ENCODE measurements at places on chromosomes 13 and 19.

- no peak for DNase-seq
Measured at GRCh38 chr19:40528078-40528477, 48.6 kb upstream of the SHKBP1 start.

DNA sequence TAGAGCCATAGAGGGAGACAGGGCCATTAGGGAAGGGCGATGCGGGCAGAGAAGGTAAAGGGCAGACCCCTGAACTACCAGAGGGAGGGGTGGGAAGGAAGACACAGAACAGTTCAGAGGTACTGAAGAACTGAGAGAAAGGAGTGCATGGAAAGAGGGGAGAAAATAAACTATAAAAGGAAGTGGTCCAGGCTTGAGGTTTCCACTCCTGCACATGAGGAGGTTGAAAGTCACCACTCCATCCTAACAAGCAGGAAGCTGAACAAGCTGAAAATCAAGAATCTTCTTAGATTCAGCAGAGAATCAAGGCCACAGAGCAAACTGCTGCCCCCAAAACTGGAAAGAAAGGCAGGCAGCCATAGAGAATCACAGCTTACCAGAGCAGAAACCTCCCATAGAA lies 45.1 kb downstream of the MIPEP start:
- no peak for DNase-seq

GRCh38 chr19:8370176-8371010 lies 6.4 kb downstream of the ANGPTL4 start:
- DNase-seq = no peak

GRCh38 chr19:16441661-16442162 lies 30.1 kb downstream of the EPS15L1 start:
- no peak for DNase-seq

GRCh38 chr19:18633321-18633720 lies 3.5 kb upstream of the KLHL26 start:
- DNase-seq = no peak

GRCh38 chr13:45847554-45848224 lies 3.9 kb downstream of the SIAH3 start:
- DNase-seq = no peak

GRCh38 chr13:98542568-98543377 lies 34.1 kb downstream of the STK24 start:
- DNase-seq = no peak

GRCh38 chr13:49220856-49221589 lies 885 bp downstream of the MLNR start:
- no peak for DNase-seq

DNA sequence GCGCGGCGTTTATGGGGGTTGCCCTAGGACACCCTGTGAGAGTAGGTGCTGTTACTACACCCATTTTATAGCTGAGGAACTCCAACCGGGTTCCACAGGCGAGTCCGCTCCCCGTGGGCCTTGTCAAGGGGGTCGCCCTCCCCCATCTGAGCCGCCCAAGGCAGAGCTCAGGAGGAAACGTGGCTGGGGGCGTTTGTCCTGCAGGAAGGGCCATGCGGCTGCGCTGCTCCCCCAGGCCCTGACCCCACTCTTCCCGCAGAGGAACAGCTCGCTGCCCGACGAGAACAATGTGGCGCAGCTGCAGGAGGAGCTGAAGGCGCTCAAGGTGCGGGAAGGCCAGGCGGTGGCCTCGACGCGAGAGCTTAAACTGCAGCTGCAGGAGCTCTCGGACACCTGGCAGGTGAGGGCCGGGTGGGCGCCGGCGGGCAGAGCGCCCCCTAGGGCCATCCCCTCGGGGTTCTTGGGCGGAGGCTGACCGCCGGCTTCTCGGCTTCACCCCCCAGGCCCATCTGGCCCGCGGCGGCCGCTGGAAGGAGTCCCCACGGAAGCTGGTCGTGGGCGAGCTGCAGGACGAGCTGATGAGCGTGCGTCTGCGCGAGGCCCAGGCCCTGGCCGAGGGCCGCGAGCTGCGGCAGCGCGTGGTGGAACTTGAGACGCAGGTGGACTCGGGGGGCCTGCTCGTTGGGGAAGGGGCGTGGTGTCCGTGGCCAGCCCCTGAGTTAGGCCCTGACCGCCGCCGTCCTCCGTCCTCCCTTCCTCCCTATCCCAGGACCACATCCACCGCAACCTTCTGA lies 12.4 kb downstream of the PRR36 start:
- no peak for DNase-seq

DNA sequence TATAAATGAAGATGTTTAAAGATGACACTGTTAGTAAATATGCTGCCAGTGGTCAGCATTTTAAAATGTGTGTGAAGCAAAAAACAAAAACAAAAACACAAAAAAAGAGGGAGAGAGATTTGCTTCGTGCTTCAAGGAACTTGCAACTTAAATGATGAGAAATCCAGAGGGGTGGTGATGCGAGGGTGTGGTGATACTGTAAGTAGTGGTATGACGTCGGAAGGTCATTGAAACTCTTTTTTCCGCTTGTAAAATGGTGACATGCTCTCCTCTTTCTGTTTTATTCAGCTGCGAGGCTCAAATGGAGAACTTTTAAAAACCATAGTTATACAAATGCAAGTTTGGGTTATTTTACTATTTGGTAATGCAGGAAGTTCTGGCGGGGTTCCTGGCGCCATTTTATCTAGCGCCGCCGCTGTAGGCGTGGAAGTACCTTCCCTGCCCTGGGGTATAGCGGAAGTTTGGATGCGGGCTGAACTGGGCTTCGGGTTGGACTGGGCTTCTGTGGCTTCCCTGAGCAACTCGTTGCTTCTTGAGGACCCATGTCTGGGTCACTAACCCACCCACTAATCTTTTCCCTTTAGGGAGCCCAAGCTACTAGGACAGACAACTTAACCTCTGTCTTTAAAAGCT lies 34.8 kb downstream of the DGKH start:
- no peak for DNase-seq

- no peak for DNase-seq
Measured at GRCh38 chr13:89584058-89584620, 1763.3 kb upstream of the MIR17HG start.

- no peak for DNase-seq
Measured at GRCh38 chr13:29522044-29522685, 73.3 kb downstream of the SLC7A1 start.

DNA sequence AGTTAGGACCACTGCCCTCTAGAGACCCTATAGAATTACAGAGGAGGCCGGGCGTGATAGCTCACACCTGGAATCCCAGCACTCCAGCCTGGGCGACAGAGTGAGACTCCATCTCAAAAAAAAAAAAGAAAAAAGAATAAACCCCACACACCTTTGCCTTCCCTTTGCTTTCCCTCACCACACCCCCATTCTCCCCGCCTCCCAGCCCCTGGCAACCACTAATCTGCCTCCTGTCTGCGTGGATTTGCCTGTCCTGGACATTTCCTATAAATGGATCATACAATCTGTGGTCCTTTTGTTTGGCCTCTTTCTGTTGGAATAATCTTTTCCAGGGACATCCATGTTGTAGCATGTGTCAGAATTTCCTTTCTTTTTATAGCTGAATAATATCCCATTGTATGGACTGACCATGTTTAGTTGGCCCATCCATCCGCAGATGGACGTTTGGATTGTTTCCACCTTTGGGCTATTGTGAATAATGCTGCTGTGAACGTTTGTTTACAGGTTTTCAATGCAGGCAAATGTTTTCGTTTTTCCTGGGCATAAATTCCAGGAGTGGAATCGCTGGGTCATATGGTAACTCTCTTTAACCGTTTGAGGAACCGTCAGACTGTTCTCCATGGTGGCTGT lies 15.3 kb downstream of the NACC1 start:
- DNase-seq = no peak

- no peak for DNase-seq
Measured at GRCh38 chr19:13887018-13887436, 10.1 kb downstream of the NANOS3 start.

DNA sequence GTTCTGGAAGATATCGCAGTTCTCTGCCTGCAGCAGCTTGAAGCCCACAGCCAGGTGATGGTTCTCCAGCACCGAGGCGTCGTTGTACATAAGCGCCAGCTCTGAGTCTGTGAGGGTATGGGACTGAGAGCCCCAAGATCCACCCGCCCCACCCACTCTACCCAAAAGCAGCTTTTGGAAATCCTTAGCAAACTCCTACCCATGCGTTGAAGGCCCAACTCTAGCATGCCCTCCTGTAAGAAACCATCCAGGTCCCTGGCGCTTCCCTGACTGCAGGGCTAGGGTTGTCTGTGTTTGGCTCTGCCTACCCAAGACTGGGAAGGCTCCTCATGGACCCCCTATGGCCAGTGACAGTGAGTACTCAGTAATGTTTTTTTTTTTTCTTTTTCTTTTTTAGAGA lies 9.4 kb downstream of the PDE4C start:
- DNase-seq = no peak

DNA sequence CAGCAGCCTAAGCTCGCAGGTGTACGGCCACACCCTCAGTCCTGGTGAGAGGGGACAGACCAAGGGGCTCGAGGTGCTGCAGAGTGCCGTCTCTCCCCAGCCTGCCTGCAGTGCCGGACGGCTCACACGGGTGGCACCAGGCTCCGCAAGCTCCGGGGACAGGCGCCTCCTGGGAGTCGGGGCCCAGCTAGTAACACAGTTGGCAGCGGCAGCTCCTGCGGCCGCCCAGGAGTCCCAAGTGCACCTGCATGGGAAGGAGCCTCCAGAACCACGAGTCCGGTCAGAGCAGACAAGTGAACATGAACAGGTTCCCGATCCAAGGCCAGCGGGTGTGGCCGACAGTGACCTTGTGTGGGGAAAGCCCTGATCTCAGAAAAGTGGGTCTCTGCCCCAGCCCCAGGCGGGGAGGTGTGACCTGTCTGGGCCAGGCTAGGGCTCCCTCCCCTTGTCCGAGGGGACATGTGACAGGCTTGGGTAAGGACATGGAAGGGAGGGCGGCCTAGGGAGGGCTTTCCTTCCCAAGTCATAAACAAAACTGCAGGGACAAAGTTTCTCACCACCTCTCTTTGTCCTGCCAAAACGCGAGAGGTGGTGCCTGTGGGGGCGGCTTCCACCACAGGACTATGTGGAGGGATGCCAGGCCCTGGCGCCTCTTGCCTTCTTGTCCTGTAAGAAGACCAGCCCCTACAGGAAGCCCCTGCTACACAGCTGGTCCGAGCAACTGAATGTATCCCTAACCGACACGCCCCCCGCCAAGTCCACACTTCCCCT lies 46.5 kb downstream of the MLLT1 start:
- no peak for DNase-seq

DNA sequence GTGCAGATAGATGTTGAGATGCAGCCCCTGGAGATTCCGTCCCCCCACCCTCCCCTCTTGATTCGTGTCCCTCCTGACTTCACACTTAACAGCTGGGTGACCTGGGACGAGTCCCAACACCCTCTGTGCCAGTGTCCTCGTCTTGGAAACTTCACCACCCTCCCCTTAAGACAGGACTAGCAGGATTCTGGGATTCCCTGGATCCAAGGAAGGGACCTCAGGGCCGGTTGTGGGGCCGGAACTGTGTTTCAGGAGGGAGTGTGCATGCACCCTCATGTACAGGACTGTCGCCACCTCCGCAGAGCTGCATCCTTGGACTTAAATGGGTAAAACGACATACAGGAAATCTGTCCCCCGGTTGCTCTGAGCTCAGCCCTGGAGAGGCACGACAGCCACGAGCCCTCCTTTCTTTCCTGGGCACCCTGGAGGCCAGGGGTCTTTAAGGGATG lies 990 bp downstream of the MYO9B start:
- peak; percentile 40 for DNase-seq

DNA sequence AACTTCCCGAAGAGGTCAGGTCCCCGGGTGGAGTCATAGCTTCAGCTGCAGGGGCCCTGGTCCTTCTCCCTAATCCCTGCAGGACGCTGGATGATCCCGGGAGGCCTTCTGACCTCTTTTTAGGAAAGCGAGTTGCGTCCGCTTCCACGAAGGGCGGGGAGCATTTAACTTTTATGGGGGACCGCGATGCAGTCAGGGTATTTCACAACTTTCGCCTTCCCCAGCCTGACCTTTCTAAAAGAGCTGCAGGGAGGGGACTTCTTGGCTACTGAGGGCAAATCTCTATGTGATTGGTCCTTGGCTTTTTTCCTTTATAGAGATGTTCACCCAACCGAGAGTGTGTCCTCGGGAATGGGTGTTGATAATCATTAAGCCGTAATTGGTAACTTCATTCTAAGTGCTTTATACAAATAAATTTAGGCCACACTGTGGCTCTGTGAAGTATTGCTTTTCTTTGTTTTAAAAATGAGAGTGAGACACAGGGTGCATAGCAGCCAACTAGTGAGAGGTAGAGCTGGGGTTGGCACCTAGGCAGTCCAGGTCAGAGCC lies 778 bp downstream of the ZNF230 start:
- DNase-seq = peak; percentile 19

- DNase-seq = no peak
Measured at GRCh38 chr19:1220976-1221903, 15.7 kb downstream of the STK11 start.

GRCh38 chr13:44506719-44507118 lies 69.4 kb downstream of the TSC22D1 start:
- no peak for DNase-seq

DNA sequence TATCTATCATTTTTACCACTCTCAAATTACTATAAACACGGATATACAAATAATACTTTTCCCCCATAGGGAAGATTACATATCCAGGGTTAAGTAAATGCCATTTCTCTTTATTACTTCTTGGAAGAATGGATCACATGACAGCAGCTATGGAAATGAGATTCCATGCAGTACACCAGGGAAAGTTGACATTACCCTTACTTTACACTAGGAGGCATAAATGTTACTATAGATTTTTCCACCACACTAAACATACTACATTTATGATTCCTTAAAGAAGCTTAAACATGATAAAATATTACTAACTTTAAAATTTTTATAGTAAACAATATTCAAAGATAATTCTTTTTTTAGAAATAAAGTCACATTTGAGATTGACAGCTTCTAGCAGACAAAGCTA lies 611.4 kb downstream of the PCDH9 start:
- peak; percentile 38 for DNase-seq

DNA sequence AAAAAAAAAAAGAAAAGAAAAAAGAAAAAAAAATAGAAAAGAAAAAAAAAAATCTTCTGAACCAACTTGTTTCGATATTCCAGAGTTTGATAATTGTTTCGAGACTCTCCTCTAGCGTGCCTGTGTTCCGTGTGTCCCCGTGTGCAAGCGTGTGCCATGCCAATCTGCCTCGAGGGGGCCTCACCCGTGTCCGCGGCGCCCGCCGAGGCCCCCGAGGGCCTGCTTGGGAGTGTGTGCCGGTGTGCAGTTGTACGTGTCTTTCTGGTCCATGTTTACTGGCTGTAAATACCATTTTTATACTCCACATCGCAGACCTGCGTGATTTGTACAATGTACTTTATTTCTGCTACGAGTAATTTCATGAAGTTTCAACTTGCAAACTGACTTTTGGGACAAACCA lies 69.9 kb upstream of the NFIC start:
- DNase-seq = no peak

All from RWPE1 (cell line).